ENCODE measurements at places on chromosomes 13 and 19.

DNA sequence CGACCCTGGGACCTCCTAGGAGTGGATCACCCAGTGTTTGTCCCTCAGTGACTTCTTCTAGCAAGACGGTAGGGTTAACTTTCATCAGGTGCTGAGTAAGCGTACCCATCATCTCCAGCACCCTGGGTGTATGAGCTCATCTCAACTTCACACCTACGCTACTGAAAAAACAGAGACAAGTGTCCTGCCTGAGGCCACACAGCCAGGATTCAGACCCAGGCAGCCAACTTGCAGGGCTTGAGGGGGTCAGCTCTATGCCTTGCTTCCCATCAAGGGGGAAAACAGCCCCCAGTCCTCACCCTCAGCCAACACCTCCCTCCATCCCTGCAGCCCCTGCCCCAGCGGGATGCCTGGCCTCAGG is 4.6 kb downstream of the TLE2 start:
- no peak for DNase-seq

- no peak for DNase-seq
Observed at GRCh38 chr19:52786078-52786463, 520 bp downstream of the ZNF600 start.

DNA sequence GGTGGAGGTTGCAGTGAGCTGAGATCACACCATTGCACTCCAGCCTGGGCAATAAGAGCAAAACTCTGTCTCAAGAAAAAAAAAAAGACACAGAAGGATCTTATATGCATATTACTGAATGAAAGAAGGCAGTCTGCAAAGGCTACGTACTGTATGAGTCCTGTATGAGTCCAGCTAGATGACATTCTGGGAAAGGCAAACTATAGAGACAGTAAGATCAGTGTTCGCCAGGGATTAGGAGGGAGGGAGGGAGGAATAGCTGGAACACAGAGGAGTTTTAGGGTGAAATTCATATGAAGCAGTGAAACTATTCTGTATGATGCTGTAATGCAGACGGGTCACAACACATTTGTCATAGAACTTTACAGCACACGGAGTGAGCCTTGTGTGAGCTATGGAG is 165.9 kb upstream of the RNF113B start:
- DNase-seq = no peak

GRCh38 chr13:99199541-99200431 is 868 bp upstream of the UBAC2 start:
- DNase-seq = no peak

- no peak for DNase-seq
Observed at GRCh38 chr13:31878495-31878894, 139.2 kb downstream of the RXFP2 start.

- DNase-seq = peak; percentile 45
Observed at GRCh38 chr13:51125495-51126226, 14.6 kb upstream of the C13orf42 start.

Measured in NCI-H1105 (cell line).